ENCODE measurements at places on chromosomes 3 and 15.

DNA sequence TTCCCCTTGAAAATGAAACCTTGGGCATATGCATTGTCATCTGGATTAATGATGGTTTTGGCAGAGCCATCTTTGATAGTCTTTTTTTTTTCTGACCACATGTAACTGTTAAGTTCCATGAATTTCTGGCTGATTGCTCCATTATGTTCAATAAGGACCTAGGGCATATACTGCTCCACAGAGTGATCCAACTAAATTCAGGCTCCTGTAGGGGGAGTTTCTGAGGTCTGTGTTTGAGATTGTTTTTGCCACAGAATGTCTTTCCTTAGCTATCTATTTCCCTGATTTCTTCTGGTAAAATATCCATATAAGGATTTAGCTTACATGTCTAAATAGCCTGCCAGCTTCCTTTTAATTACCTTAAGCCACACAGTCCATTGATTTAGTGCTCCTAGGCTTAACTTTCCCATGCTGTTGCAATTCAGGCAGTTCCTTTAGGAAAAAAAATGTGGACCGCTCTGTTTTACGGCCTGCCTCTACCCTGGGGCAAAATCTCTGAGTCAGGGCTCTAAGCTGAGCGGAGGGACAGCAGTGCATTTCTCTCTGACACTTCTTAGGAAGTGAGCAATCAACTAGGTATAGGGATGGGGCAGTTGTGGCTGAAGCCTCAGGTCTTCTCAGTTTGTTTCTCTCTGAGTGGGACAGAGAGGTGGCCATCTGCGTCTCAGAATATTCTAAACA is 796.2 kb downstream of the NR2F2 start:
- DNase-seq = no peak

DNA sequence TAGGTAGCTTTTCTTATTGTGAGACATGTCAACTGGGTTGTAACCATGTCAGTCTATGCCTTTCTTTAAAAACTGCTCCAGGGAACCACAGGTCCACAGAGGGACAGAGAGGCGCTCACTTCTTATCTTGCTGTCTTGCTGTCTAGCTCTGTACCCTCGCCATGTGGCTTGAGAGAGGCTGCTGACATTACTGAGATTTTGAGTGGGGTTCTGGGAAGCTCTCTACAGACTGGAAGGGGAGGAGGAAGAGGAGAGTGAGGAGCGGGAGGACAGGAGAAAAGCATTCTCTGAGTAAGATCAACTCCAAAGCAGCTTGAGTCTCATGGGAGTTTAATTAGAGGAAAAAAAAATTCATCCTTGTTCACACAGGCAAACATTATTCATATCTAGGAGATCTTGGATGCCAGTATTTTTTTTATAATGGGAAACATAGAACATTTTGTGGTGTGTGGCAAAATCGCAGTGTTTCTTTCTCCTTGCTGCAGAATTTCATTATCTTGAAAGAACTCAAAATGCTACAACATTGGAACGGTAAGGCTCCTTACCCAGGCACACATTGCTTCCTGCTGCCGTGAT is 1037.0 kb upstream of the NR2F2 start:
- DNase-seq = no peak

DNA sequence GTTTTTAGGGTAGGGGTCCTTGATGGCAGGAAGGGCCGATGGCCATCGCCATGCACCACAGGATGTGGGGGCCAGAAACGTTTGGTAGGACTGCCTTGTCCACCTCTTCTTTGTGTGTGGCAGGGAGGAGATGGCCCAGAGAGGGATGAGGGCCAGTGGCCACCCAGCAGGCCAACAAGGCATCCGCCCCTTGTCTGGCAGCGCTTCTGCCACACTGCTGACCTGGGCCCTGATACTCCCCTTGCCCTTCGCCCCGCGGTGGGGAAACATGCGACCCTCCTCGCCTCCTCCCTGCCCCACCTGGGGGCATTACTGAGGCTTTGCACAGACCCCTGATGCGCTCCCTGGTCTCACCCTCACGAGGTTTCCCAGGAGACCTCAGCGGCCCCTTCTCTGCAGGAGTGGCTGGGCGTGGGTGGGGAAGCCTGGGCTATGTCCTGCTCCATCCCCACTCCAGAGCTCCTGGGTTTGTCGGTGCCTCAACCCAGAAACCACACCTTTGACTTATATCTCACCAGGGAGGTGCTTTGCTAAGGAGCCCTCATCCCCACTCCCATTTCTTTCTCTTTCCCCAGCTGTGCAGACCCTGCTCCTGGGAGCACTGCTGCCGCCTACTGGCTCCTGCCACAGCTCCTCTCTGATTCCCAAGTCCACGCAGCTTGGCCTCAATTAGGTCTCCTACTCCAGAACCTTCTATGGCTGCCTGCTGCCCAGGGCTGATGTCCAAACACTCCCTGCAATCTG is 38.7 kb downstream of the FEM1B start:
- DNase-seq = no peak

DNA sequence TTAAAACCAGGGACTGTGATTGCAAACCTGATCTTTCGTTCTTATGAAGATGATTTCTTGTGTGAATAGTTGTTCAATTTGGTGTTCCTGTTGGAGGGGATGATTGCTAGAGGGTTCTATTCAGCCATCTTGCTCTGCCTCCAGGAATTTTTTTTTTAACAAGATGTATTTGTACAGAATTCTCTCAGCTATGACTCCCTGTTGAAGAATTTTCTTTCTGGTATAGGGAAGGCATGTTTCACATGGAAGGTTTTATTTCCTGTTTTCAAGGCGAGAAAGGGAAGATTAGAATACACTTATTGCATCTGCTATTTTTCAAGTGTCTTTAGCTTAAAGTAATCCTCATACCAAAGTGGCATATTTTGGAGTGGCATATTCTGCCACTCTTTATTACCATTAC is 5.6 kb upstream of the LRRC34 start:
- no peak for DNase-seq

DNA sequence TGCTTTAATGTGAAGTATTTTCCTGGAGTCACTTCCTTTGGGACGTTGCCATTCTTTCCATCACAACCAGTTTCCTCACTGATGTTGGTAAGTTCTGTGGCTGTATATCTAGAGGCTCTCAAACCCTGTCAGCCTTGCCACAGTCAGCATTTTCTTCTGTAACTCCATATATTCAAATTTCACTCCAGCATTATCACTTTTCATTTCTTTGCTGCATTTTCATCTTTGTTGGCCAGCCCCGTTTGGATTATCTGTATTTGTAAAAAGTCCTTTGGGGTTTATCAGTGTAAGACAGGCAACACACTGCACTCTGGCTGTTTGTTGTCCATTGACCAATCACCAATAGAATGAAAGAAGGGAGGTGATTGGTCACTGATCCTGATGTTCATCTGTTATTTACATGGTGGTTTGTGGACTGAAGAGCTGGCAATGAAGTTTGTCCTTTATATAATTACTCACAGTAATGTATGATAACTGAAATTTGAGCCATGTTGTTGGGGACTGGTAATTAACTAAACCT is 20.3 kb downstream of the GMPS start:
- peak; percentile 26 for DNase-seq

DNA sequence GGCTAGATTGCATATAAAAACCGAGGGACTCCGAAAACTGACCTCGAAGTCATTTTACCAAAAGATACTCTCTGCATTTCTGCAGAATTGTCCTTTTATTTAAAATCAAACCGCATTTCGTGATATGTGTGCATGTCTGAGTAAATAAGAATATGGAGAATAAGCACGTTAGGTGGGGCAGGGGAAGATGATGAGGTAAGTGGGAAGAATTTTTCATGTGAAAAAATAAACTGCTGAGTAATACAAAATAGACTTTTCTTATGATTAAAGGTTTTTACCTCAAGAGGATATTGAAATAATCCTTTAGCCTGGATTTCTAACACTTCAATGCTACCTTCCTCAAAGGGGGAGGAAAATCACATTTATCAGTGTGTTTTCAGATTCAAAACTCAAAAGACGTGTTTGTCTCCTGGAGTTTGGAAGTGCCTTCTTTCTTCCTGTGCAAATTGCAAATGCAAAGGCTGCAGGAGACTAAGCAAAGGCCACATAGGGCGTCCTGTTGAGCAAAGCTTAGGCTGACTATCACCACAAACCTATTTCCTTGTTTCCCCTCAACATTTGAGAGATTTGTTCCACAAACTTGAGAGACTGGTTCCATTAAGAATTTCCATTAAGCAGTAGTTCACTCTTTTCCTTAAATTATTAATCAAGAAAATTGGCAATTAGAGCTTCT is 813.5 kb downstream of the MCTP2 start:
- no peak for DNase-seq

DNA sequence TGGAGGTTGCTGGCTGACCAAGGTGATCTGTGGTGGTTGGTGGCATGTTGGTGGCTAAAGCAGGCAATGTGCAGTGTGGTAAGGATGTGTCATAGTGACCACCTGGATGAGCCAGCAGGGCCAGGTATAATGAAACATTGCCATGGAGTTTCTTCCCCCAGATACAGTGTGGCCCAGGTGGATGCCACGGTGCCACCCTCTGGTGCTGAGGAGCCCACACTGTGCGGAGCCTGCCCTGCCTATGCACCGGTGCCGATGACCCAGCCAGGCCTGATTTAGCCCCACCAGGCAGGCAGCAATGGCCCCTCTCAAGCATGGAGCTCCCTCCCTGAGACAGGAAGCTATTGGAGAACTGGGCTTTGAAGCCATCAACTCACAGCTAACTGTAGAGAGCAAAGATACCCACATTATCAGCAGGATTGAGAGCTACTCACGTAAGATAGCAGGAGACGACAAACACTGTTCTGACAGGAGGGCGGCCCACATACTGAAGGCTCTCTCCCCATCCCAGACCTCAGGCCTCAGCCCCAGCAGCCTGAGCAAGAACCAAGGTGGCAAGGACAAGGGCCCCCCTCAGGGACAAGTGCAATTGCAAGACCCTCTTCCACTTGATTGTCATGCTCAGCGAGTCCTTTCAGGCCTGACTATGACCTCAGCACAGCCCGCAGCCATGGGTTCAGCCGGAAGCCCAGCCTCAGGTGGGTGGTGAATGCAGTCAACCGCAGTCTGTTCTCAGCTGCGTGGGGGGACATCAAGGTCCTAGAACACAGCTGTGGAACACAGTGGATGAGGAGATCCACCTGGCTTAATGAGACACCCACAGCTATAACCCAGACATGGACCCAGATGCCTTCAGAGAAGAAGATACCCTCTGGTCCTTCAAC is 82.8 kb upstream of the CDV3 start:
- DNase-seq = no peak

DNA sequence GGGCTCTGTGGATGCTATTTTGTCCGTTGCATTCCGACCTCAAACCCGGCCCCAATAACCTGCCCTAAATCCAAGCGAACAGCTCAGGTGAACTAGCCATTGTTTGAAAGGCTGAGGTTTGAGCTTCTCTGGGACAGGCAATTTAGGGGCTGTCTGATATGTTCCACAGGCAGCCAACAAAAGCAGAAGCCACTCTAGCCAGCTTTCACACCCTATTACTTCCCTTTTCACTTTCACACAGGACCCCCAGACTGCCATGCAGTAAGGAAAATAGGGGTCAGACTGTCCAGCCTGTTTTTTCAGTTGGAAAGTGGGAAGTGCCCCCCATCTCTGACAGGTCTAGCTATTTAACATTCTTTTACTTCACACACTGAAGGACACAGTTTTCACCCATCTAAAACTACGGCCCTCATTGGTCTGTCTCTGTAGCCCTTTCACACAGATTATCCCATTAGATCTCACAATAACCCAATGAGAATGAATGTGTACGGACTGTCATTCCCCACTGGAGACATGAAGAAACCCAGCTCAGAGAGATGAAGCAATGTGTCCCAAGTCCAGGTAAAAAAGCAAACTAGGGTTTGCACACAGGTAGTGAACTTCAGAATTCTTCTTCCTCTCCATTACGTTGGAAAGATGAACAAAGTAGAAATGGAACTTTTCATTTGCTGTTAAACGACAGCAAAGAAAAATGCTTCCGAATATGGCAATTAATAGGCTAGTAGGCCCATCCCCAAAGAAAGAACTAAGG is 1.9 kb downstream of the CCDC12 start:
- DNase-seq = no peak

DNA sequence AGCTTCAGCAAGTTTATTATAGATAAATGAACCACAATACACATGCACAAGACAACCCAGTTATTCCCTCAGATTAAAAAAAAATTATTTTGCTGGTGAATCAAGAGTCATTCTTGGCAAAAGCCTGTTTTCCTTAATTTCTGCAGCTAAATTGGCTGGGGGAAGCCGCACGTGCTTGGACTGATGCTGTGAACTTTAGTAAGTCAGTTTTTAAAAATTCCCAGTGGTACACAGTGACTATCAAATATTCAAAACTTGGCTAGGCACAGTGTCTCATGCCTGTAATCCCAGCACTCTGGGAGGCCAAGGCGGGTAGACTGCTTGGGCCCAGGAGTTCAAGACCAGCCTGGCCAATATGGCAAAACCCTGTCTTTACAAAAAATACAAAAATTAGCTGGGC is 23.9 kb downstream of the EHD4 start:
- DNase-seq = no peak

DNA sequence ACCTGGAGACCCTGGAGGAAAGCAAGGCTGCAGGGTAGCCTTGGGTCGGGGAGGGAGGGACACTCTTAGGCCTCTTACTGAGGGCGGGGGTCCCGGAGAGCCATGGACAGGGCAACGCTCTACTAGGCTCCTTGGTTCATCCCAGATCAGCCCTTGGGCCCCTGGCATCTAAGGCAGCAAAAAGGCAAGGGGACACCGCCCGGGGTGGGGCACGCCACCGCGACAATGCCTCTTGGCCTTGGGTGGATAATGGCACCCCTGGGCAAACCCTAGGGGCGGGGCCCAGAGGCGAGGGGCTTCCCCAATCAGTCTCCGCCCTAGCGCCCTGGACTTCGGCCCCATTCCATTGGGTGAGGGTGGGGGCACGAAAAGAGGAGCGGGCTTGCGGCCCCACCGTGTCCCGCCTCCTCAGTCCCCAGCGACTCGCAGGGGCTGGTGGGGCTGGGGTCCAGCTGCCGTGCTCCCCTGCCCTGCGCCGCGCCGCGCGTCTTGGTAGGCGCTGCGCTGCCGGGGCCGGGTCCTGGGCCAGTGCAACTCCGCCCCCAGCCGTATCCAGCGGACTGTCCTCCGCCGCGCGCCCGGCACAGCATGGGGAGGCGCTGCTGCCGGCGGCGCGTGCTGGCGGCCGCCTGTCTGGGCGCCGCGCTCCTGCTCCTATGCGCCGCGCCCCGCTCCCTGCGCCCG is at the start of gene CHST13:
Gene CHST13 (plus strand): TSS at position 411 of the 684 bp plus-strand sequence. CDS start 178 bp downstream, at position 589.
- peak; percentile 79 for DNase-seq

- no peak for DNase-seq
These were observed 357.4 kb upstream of the ATP11B start for GRCh38 chr3:182435860-182436259.

GRCh38 chr15:69046781-69047180 is 32.3 kb downstream of the NOX5 start:
- DNase-seq = no peak

GRCh38 chr15:77059786-77060361 is 11.0 kb downstream of the TSPAN3 start:
- no peak for DNase-seq

DNA sequence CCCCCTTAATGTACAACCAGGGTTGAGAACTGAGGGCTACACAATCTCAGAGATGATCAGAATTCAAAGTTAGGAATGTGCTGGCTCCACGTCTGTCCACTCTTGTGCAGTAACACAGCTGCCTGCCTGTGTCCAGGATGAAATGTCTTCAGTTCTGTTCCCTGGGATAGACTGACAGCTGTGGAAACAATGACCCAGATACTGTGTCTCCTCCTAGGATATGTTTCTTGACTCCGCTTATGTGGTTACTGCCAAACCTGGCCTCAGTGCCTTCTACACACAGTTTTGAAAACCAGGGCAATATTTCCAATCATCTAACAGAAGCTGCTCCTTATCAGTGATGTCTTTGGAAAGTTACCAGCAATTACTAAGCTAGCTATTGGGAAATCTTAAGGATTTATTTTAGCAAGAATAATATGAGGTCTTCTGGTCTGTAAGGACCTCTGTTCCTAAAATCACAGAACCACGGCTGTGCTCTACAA is 67.6 kb downstream of the NOX5 start:
- peak; percentile 30 for DNase-seq
